Right renal pelvis (tissue), 4 donors: ENCODE measurements at places on chromosomes 4 and X. TPM values are rescaled to one million over a fixed set of nuclear protein-coding genes. Genes with fewer than 3 reads are reported as not detected.

GRCh38 chr4:122100508-122100907, 51.6 kb upstream of the BLTP1 start:
- no peak for DNase-seq

DNA sequence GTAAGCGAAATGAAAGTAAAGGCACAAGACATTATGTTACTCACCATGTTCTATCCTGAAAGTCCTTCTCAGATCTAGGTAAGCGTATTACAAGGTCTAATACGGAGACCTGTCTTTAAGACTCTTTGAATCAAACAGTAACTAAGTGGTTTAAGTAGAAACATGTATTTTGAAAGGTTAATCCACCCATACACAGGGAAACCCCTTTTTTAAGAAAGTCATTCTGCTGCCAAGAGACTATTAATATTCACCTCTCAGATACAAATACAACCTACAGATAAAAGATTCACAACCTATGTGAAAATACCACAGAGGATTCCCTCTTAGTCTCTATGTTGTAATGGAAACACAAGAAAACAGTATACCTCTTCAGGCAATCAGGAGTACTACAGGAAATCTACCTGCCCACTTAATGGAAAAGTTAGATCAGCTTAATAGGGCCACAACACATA, 63.2 kb upstream of the TNIP3 start:
- no peak for DNase-seq

DNA sequence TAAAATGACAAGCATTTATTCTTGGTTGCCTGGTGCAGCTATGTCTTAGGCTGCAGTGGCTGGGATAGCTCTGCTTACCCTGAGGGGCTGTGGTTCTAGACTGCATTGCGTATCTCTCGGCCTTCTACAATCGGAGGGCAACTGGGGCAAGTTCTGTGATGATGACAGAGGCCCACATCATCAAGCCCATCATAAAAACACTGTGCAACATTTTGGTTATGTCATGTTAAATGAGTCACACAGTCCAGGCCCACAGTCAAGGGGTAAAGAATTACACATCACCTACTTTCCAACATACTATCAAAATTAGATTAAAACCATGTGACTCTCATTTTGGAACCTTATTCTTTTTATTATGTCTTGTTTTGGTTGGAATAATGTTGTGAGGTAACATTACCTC, 120.2 kb upstream of the GUCY1A1 start:
- DNase-seq, result no peak

The SSX2 gene
- polyA plus RNA-seq, result not detected

- DNase-seq, result no peak
These were observed 12.0 kb upstream of the CD38 start for GRCh38 chr4:15765910-15766697.

The SMIM9 gene
- polyA plus RNA-seq, result not detected

DNA sequence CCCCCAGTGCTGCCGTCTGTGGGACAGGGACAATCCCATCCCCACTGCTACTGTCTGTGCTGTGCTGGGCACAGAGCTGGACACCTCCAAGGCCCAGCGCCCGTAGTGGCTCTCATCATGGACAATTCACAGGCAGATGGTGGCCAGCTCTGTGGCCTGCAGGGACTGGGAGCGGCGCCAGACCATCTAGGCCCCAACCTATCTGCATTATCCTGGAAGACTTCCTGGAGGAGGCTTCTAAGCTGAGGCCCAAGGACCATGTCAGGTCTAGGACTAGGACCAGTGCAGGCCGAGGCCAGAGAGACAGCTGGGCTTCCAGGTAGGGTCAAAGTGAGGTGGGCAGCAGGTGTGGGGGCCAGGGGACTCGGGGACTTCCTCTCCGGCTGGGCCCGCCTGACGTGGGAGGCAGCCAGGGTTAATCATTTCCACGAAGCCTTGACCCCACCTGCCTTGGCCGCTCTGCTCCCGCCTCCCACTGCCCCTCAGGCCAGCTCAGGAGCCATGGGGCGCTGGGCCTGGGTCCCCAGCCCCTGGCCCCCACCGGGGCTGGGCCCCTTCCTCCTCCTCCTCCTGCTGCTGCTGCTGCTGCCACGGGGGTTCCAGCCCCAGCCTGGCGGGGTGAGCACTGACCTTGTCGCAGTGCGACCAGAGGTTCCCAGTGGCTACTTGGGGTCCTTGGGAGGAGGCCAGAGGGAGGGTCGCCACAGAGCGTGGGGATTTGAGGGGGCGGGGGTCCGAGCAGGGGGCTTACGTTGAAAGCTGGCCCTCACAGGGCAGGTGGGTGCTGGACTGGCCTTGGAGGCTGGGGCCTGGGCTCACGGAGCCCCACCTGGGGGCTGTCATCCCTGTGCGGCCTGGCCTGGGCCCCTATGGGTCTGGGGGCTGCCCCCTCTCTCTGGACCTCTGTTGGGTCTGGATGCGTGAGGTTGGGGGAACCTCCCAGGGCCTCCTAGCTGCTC, at the start of gene HGFAC:
HGFAC (plus strand) TSS at position 468 of the 959 bp plus-strand sequence; CDS start at position 502, 34 bp downstream.
- DNase-seq, result no peak

DNA sequence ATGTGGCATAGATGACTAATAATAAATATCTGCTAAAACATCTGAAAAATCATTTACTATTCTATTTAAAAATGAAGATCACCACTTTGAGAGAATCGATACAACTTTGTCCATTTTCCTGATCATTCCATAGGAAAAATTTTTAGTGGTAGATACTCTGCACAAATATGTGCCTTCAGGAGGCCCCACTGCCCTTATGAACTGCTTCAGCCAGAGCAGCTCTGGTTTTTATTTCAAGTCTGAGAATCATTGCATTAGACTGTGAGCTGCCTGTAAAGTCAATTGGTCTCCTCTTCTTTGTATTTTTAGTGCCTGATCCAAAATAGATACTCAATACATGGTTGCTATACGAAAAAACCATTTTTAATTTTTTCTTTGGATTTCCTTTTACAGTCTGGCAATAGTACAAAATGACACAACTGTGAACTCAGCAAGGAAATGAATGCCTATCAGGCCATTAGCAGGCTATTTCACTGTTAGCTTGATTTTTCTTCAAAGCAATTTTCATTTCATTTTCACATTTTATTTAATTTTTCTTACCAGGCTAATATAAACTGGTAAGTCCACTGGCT, 69.1 kb downstream of the SHISA3 start:
- DNase-seq, result no peak

DNA sequence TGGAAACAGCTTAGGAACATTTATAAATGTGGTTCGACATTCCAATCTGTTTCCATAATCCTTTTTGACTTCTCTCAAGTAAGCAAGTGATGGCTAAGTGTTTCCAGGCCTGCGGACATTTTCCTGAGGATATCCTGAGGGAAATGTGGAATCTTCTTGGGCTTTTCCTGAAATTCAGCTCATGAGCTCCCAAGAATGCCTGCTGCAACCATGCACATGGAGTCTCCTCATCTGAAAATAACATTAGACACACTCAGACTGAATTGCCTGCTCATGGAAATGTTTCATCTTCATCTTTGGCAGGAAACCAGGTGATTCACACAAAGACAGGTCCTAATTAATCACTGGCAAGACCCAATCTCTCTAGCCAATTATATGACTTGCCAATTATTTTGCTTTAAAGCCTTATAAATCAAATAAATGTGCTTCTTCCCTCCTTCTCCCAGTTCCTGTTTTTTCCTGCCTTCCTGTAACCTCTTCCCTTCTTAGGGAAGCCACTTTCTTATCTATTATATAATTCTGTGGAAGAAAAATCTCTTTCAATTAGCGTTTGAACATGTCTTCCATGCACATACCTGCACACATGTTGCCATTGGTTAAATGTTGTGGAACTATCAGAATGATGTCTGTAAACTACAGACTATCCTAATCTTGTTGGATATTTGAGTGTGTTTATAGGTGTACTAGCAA, 104.6 kb upstream of the MXRA5 start:
- DNase-seq, result no peak

The FABP2 gene
- not detected for polyA plus RNA-seq

The FAM149A gene
- 52.2 TPM for polyA plus RNA-seq

The GYPE gene
- 2.9 TPM for polyA plus RNA-seq

DNA sequence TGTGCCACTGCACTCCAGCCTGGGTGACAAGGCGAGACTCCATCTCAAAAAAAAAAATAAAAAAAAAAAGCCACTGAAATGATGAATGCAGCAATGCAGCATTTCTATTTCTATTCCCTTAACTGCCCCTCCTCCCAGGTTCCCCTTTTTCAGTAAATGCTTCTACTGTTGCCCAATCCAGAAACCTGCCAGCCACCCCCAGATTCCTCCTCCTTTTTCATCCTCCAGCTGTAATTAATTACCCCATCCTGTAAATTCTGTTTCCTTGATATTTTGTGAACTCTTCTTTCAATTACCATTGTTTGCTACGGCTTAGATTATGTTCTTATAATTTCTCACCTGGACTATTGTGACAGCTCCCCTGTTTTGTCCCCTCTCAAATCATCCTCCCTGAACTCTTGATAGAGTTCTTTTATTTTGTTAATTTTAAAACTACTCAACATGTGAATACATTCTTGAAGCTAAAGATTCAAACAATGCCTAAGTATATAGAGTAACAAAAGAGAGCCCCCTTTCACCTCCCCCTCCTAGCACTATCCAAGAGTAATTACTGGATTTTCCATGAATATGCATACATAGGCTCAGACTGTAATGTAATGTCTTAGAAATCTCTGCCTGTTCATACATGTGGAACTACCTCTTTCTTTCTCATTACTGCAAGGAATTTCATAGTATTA, 140.6 kb upstream of the GPC4 start:
- no peak for DNase-seq

The FANCB gene
- 3.7 TPM for polyA plus RNA-seq
